ENCODE measurements at places on chromosomes 7 and 10.

- no peak for DNase-seq
Observed at GRCh38 chr7:28145931-28146330, 34.7 kb downstream of the JAZF1 start.

DNA sequence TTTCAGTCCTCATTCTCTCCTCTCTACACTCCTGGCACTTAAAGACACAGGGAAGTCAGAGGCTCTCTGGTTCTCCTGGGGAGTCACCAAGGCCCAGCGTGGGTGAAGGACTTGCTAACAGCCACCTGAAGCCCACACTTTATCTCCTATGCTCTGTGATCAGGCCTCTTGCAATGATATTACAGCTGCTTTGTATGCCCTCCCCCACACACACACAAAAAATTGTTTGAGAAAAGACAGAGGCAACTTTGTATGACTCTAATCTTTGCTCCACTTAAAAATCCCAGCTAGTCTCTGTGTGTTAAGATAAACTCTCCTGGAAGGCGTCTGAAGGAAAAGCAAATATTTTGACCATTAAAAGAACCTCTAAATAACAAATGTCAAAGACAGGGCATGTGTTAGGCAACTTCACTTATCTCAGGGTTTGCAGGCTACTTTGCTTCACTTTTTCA is 507.2 kb downstream of the TNS3 start:
- DNase-seq, result no peak

GRCh38 chr7:95027234-95027872 is 120.0 kb downstream of the PPP1R9A start:
- no peak for DNase-seq

GRCh38 chr10:62008946-62009345 is 107.4 kb downstream of the ARID5B start:
- DNase-seq, result no peak
